ENCODE measurements at places on chromosomes 2 and 18.

DNA sequence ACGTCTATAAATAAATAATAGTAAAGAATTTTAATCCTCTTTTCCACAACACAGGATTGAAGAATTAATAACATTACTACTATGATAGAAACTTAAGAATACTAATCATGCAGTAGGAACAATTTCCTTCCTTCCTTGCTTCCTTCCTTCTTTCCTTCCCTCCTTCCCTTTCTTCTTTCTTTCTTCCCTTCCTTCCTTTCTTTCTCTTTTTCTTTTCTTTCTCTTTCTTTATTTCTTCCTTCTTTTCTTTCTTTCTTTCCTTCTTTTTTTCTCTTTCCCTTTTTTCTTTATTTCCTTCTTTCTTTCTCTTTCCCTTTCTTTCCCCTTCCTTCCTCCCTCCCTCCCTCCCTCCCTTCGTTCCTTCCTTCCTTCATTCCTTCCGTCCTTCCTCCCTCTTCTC lies 77.6 kb downstream of the SCN3A start:
- DNase-seq = no peak

- no peak for DNase-seq
Observed at GRCh38 chr2:99275882-99276281, 20.4 kb upstream of the LYG2 start.

GRCh38 chr18:32629981-32630700 lies 142.7 kb downstream of the KLHL14 start:
- DNase-seq = no peak

DNA sequence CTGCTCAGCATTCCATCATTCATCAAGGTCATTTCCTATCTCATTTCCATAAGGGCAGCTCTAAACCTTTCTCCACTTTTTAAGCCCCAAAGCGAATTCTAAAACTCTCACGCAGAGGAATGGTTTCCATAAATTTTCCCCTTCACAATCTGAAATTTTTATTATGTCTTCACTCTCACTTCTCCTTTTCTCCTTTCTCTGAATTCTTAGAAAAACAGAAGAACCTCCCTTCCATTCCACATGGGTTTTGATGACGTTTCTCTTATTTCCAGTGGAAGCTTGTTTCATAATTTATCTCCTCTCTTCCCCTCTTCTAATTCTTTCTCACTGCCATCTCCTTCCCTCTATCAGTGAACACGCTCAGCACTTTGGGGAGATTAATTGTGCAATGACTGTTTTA lies 97.3 kb downstream of the SPATS2L start:
- DNase-seq = no peak

DNA sequence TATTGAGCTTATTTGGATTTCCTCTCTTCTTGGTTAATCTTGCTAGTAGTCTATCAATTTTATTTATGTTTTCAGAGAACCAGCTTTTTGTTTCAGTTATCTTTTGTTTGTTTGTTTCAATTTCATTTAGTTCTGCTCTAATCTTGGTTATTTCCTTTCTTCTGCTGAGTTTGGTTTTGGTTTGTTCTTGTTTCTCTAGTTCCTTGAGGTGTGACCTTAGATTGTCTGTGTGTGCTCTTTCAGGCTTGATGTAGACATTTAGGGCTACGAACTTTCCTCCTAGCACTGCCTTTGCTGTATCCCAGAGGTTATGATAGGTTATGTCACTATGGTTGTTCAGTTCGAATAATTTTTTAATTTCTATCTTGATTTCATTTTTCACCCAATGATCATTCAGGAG lies 141.6 kb downstream of the ZNF236 start:
- DNase-seq = no peak

GRCh38 chr2:173855661-173856060 lies 109.5 kb downstream of the SP3 start:
- DNase-seq = no peak

DNA sequence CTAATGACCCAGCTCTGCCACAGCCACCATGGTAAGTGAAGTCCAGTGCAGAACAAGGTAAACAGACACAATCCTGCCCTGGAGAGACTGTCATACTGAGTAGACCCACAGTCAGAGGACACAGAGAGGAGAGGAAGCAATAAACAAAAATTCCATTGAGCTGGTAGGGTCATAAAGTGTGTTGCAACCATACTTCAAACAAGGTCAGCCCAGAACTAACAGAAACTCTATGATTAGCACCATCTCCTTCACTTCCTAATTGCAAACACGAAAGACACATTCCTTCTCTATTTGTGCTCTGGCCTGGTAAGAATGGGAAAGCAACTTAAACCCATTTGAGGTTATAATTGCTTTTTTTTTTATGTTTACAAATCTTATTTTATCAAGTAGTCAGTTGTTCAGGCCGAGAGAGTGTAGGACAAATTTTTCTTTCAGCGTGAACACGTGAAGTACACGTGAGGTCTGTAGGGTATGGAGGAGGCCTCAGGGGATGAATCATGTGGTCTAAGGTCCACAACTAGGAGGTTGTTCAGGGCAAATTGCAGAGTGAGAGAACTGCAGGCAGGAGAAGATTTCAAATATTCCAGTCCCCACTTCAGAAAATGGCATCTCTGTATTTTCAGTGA lies 71.4 kb upstream of the GLS start:
- DNase-seq = no peak

DNA sequence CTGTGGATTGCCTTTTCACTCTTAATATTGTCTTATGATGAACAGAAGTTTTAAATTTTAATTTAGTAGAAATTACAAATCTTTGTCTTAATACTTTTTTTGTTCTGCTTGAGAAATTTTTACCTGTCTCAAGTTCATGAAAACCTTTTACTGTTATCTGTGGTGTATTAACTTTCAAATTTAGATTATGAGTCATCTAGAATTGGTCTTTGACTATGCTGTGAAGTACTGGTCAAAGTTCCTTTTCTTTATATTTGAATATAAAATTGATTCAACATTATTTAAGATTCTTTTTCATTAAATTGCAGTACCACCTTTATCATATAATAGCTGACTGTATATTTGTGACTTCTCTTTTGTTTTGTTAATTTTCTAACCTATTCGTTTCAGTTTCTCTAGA lies 1385.5 kb upstream of the ZEB2 start:
- no peak for DNase-seq

DNA sequence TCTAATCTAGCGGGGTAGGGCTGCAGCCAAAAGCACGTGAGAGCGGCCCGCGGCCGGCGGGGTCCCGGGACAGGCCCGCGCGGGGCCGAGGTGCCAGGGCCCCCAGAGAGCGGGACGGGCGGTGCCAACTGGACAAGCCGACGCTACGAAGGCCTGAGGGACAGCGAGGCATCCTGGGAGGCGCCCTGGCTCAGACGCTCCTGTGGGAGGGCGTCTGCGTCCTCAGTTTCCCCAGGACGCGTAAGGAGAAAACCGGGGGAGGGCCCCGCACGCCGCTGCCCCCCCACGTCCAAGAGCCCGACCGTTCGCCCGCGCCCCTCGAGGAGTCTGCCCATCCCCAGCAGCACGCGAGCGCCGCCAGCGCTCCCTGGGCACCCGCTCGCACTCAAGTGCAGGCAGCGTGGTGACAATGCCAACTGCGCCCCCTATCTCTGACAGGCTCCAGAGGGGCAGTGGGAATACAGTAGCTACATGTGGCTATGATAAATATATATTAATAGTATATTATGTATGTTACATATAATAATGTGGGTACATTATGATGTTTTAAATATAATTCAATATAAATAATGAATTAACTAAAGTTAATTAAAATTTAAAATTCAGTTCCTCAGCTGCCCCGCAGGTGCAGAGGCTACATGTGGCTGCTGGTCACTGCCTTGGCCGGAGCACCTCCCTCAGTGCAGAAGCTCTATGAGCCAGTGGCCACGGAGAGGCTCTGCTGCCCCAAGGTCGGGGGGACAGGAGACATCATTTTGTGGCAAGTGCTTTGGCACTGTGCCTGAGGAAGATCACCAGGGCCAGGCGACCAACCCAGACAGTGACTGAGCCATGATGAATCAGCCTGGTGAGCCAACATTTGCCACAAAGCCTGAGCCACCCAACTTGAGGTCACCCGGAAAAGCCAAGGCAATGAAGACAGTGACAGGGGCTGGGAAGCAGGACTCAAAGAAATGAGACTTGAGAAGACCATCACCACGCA lies 5.5 kb upstream of the SFT2D3 start:
- DNase-seq = no peak

DNA sequence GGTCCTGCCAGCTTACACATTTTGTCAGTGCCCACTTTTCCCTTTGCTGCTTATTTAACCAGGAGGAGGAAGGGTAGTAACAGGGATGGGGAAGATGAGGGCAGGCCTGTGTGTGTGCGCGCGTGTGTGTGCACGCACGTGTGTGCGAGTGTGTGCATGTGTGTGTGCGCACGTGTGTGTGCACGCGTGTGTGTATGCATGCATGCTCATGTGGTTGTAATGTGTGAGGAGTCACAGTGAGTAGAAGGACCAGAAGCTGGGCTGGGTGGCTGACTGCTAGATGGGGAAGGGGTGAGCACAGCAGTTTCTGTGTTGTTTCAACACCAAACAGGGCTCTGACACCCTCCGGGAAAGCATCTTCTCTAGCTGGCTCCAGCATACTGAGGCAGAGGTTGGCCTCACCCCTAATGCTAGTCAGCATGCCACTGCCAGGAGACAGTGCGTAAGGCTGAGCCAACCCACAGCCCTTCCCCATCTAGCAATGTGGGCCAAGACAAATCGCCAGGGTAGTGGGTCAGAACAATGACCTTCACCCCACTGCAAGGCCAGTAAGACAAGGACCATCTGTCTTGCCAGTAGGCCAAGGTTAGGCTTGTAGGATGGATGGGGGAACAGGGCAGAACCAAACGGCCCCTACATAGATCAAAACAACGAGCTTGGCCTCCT lies 218.7 kb upstream of the SMAD2 start:
- DNase-seq = no peak

- DNase-seq = no peak
Observed at GRCh38 chr18:48922801-48923730, 27.7 kb downstream of the SMAD7 start.

- no peak for DNase-seq
Observed at GRCh38 chr18:45090526-45091140, 409.9 kb downstream of the SETBP1 start.

- DNase-seq = no peak
Observed at GRCh38 chr2:211367293-211367692, 810.9 kb downstream of the CPS1 start.

GRCh38 chr2:235463893-235464292 lies 29.9 kb upstream of the AGAP1 start:
- no peak for DNase-seq

DNA sequence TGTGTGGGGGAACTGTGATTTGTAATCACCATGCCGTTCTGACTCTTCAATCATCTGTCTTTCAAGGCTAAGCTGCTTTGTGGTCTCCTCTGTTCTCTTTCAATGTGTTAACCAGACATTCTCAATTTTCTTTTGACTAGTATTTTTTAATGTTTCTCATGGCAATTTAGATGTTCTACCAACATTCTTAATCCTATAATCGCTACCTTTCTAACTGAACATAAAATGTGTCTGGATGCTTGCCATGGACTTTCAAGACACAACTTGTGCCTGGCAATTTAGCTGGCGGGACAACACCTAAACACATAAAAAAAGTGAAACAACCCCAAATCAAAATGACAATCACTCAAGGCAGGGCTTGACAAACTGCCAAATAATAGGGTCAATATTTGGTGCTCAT lies 135.0 kb upstream of the ACKR3 start:
- DNase-seq = no peak

GRCh38 chr2:120972286-120972685 lies 236.6 kb downstream of the GLI2 start:
- no peak for DNase-seq

DNA sequence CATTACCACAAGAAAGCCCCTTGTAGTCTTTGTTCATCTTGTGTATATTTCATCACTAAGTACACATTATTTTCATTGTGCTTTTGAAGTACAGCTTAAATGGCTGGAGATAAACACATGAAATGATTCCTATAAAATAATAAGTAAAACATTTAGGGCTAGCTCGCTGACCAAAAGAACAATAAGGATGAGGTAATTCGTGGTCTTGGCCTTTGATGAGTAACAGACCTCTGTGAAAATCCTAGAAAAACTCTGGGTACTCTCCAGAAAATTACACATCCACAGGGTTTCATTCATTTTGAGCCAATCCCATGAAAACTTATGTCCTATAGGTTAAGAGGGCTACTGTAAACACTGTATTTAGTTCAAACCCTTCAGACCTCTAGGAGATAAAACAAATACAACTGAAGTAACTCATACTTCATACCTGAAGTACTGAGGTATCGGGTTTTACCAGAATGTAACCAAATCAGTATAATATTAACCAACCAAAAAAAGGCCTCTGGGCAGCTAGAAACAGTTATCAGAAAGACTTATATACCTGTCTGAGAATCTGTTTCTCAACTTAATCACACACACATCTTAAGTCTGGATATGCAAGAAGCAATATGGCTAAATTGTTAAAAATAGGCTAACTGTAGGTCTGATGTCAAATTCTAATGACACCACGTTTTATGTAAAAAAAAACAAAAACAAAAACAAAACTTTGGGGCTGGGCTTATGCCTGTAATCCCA lies 31.0 kb downstream of the CFAP36 start:
- no peak for DNase-seq

- no peak for DNase-seq
Observed at GRCh38 chr2:28658369-28658768, 93.3 kb upstream of the PPP1CB start.

DNA sequence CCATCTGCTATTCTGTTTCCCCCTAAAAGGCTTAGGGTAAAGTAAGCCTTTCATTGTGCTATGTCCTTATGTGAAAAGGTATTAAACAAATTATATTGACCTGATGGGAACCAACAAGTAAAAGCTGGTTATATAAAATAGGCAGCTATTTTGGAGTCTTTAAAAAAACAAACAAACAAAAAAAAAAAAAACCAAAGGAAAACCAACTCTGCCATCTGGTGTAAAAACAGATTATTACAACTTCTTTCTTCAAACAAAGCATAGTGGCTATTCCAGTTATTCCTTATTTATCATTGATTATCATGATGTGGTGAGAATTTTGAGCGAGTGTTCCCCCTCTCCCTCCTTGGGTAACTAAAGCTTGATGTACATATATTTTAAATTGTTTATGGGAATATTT lies 122.3 kb upstream of the FHL2 start:
- DNase-seq = no peak

DNA sequence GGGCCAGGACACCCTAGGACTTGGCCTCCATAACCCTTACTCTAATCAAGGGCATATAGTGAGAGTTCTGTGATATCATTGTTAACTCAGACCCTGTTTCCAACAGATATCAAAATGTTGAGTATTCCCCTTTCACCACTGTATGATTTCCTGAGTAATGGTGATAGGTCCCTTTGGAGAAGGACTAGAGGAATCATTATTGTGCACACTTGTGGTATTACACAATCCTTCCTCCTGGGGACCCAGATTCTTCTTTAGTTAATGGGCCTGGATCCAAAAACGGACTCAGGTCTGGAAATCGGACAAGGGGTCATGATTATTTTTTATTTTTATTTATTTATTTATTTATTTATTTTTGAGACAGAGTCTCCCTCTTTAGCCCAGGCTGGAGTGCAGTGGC lies 23.5 kb downstream of the PRKRA start:
- DNase-seq = no peak

DNA sequence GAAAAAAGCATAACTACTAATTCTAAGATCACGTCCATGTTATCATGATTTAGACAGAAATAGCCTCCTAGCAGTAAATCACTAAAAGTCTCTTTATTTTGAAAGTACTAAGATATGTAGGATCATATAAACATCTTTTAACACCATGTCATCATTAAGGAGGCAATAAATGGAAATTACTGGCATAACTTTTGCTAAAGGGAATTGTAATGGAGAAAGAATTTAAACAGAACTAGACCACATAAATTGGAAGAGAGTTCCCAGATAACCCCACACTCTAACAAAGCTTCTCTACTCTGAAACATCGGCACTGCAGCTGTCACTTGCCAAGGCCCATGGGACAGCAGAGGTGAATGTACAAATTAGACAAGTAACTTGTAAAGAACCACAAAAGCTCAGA lies 29.5 kb downstream of the STK39 start:
- no peak for DNase-seq

- DNase-seq = no peak
Observed at GRCh38 chr2:240357641-240358012, 77.8 kb upstream of the GPC1 start.
